Thoracic aorta (tissue), 2 donors: ENCODE measurements at places on chromosomes 16 and 17.

DNA sequence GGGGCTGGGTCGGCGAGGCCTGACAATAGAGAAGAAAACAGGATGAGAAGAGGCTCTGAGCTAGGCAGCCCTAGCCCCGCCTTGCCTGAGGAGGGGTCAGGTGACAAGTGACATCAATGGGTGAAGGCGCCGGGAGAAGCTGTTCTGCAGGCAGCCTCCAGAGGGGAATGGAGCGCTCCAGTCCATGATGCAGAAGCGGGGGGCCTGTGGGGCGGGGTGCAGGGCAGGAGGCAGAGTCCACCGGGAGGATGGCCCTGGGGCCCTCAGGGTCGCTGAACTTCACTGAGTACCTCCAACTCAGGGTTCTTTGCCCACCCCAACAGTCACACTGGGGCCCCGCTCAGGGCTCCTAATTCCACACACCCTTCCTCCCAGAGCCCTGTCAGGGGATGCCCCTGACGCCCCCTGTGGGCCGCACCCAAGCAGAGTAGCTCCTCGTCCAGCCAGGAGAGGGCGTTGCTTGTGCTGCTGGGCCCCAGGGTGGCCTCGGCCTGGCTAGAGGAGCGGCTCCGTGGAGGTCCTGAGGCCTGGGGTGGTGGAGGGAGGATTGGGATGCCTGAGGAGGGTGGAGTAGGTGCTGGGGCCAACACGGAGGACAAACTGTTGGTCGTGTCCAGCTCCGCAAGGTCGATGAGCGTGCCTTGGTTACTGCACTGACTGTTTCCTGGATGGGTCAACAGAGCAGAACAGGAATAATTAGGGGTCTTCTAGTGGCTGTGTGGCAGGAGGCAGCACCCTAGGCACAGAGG lies 20.8 kb downstream of the GGA3 start:
- H3K27ac ChIP-seq, result no peak overlapping the region
- H3K4me1 ChIP-seq, result no peaks in the 10 kb centered on the region
- peaks cover 87% of the 10 kb centered on the region for H3K36me3 ChIP-seq

DNA sequence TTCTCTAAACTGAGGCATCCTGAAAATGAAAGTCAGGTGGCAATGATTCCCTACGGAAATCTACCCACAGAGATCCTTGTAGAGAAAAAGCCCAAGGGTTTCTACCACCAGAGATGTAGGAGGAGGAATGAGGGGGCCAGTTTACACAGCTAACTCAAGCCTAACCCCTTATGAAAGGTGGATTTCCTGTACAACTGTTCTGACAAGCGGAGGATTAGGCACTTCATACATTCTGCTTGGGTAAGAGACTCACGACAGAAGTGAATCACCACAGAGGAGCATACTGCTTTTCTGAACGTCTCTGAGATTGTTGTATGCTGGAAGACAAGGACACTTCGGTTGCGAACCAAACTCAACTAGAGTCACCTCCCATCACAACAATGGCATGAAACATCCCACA lies 72.7 kb downstream of the SMG6 start:
- H3K27ac ChIP-seq, result no peak overlapping the region
- no peak overlapping the region for H3K4me3 ChIP-seq
- H3K36me3 ChIP-seq, result no peaks in the 10 kb centered on the region
- peaks cover 21% of the 10 kb centered on the region for H3K4me1 ChIP-seq
- no peaks in the 10 kb centered on the region for H3K27me3 ChIP-seq

- no peaks in the 10 kb centered on the region for H3K36me3 ChIP-seq
- H3K4me1 ChIP-seq, result no peaks in the 10 kb centered on the region
- no peak overlapping the region for H3K27ac ChIP-seq
- H3K27me3 ChIP-seq, result no peaks in the 10 kb centered on the region
- H3K4me3 ChIP-seq, result no peak overlapping the region
Measured at GRCh38 chr16:52568983-52569690, 22.2 kb upstream of the TOX3 start.

DNA sequence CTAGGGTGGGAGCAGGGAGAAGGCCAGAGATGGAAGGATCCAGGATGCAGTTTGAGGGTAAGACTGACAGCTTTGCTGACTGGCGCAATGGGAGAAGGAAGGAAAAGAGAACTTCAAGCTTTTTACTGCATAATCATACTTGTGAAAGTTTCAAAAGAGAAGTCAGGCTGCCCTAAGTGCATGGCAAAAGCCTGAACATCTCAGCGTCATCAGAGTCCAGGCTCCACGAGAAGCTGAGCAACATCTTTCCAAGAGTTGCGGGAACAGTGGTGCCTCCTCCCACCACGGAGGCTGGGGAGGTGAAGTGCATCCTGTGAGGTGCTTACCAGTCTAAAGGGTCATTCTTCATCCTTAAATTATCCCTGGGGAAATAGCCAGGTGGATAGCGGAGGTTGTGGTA lies 26.9 kb upstream of the SLC38A8 start:
- DNase-seq, result no peak
- H3K4me3 ChIP-seq, result no peak overlapping the region
- H3K4me1 ChIP-seq, result no peaks in the 10 kb centered on the region
- peaks cover 60% of the 10 kb centered on the region for H3K36me3 ChIP-seq
- H3K27ac ChIP-seq, result no peak overlapping the region

GRCh38 chr17:12730421-12730820 lies 58.9 kb upstream of the ARHGAP44 start:
- no peak overlapping the region for H3K4me3 ChIP-seq
- peaks cover 50% of the 10 kb centered on the region for H3K4me1 ChIP-seq
- no peaks in the 10 kb centered on the region for H3K27me3 ChIP-seq

DNA sequence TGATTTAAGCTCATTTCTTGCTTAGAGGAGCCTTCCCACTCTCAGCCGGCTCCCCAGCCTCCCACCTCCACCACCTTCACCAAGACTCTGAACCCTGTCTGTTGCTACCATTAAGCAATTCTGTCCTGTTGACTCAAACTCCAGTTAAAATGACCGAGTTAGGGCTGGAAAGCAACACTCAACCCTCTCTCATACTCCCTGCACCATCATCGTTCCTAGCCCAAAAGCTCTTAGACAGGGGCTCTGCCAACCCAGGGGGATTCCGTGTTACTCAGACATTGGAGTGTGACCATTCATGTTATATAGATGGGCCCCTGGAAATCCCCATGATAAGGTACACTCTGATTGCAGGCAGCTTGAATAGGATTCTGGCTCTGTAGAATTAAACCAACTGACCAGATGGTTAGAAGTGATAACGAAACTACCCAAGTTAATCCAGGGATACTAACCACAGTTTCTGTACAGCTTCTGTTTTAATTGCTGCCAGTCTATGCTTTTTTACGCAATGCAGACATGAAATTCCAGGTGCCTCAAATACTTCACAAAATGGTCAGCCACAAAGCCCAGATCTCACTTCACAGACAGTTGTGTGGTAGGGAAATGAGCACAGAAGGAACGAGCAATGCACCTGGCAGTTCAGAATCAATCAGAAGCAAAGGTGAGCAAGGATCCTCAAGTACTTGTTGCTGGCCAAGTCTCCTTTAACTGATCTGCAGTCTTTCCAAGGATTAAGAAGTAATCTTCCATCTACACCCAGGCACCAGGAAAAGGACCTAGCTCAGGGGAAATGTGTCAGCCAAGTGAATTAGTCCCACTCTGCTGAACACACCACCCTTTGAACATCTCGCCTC lies 2.1 kb downstream of the SSTR2 start:
- H3K4me1 ChIP-seq, result peaks cover 17% of the 10 kb centered on the region
- H3K36me3 ChIP-seq, result no peaks in the 10 kb centered on the region
- no peak overlapping the region for H3K27ac ChIP-seq
- H3K4me3 ChIP-seq, result peak overlapping the region; percentile 59
- DNase-seq, result no peak

DNA sequence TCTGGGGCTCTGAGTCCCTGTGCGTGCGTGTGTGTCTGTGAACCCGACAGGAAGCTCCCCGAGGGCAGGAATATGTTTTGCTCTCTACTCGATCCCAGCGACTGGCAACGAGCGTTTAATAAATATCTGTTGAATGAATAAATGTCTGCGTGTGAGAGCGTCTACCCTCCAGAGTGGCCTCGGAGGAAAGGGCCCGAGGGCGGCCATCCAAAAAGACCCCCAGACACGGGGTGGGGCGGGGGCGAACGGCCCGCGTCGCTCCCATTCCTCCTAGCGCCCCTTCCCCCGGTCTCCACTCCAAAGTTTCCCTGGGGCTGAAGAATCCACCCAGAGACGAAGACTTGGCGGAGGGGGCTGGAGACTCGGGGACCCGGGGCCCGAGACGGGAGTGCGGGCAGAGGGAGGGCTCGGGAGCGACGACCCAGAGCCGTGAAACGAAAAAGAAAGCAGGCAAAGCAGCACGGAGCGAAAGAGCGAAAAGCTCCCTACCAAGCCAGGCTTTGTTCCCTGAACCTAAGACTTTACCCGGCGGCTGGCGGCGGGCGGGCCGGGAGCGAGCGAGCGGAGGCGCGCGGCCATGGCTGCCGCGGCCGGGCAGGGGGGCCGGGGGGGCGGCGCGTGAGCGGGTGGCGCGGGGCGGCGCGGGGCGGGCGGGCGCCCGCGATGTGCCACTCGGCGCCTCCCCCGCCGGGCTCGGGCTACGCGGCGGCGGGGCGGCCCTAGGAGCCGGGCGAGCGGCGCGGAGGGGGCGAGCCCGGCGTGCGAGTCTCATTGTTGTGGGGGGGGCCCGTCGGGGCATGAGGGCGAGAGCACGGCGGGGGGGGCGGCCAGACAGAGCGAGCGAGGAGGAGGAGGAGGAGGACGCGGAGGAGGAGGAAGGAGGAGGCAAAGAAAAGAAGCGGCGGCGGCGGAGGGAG lies at the start of gene MLLT6:
Gene MLLT6, plus strand, starts transcription at position 668 of the 917 bp plus-strand sequence. CDS start 360 bp downstream, outside the sequence.
- DNase-seq, result no peak
- no peaks in the 10 kb centered on the region for H3K27me3 ChIP-seq
- H3K4me1 ChIP-seq, result peaks cover 30% of the 10 kb centered on the region
- H3K4me3 ChIP-seq, result peak within 1 kb of the TSS; percentile 99
- peak within 1 kb of the TSS; percentile 98 for H3K27ac ChIP-seq
- peaks cover 8% of the 10 kb centered on the region for H3K36me3 ChIP-seq

DNA sequence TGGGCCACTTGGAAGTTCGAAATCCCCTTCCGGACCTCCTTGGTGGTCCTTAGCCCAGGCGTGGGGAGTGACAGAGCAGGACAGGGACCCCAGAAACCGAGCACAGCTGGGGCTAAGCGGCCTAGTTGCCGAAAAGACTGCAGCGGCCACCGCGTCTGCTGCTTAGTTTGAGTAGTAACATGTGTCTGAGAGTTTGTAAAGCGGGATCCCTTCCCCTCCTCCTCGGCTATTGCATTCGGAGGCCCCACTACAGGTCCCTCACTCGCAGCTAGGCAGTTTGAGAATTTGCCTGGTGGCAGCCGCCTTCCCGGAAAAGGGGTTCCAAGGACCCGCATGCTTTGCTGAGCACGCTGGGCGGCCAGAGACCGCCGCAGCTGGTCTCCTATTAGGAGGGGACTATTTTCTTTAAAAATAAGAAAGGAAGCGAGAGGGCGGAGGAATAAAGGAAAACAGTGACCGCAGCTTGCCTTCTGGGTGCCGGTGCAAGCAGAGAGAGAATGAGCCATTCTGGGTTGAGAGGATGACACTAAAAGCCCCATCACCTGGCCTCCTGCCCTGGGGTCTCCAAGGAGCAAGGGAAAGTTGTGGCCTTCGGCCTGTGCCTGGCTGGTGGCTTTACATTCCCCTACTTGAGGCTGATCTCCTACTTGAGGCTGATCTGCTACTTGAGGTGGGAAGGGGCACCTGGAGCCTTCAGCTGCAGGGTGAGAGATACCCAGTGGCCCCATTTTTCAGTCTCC lies 1.1 kb upstream of the HOXB5 start:
- DNase-seq, result no peak
- H3K27ac ChIP-seq, result peak overlapping the region; percentile 8
- H3K36me3 ChIP-seq, result peaks cover 8% of the 10 kb centered on the region
- H3K4me3 ChIP-seq, result no peak overlapping the region
- H3K4me1 ChIP-seq, result peaks cover 5% of the 10 kb centered on the region
